Activated effector memory CD4-positive, alpha-beta T cell treated with Interleukin-2 at 50 U/mL for 16 hours (primary cell): ENCODE measurements at places on chromosomes 1 and 21.

DNA sequence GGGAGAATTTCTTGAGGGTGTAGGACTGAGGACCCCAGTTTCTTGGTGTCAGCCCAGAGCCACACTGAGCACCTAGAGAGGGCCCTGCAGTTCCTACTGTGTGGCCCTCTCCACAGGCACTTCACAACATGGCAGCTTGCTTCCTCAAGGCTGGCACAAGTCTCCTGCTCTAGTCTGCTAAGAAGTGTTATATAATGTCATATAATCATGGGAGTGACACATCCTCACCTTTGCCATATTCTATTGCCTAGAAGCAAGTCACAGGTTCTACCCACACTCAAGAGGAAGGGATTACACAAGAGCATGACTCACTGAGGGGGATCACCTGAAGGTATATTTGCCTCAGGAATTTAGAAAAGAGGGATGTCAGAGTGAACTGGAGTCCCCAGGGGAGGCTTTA is 5.5 kb upstream of the SNX27 start:
- no peak for DNase-seq

DNA sequence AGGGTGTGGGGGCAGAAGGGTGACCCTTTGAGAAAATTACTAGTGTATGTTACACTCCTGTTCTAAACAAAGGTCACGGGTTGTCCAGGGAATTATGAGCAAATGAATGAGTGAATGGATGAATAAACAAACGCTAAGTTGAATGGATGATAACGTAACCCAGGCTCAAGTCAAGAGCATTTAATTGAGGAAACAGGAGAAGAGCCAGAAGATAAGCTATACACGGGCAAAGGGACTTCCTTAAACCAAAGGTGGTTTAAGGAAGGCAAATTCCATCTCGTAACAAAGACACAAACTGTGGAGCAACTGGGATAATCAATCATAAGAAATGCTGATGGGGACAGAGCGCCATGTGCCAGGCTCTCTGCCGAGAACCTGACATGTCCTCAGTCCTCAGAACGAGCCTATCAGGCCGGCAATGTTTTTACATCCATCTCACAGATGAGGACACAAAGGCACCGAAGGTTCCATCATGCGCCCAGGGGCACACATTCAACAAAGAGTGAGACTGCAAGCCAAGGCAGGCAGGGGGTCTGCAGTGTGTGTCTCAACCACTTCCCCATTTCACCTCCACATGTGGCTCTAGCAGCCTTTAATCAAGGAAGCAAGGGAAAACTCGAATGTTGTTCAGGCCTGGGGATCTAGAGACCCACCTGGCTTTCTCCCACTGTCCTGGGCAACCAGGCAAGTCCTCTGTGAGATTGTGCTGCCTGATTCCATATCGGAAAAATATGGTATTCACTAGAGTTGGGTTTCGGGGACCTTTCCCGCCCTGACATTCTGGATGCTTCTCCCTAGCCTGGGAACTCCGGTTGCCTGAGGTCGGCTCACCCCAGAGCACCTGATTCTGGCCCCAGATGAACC is 126.8 kb upstream of the EDN2 start:
- DNase-seq = no peak

GRCh38 chr21:37281579-37281978 is 14.4 kb upstream of the VPS26C start:
- no peak for DNase-seq

DNA sequence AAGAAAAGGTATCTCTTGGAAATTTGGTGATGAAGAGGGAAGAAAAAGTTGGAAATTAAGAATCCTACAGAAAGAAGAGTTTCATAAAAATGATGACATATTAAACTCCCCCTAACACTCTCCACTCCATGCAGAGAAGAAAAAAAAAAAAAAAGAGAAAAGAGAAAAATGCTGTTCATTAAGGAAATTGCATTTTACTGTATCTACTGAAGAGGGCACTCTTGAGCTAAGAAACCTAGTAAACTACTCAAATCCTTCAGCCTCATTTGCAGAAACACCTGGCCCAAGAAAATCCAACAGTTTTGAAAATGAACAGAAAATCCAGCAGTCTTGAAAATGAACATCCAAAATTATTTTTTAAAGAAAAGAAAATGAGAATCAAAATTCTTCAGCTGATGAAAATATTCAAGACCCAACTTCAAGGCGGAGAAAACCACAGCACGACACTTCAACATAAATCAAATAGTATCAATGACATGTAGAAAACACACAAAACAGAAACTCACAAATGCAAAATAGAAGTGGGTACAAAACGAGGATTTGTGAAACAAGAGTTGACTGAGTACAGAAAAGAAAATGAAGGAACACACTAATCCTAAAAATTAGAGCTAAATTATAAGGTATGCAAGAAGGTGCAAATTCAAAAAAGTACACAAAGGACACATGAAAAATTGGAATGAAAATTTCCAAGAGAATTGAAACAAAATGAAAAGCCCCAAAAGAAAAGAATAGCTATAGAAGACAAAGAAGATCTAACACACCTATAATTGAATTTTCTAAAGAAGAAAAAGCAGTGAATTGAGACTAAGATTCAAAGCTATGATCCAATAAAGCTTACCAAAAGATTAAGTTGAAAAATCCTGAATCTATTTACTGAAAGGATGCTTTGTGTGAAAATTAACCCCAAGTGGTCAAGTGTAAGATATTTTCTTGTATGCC is 73.2 kb upstream of the DNAJC6 start:
- DNase-seq = no peak

- DNase-seq = no peak
Observed at GRCh38 chr1:62068978-62069377, 125.7 kb upstream of the L1TD1 start.

- no peak for DNase-seq
Observed at GRCh38 chr1:39416609-39417008, 74.8 kb upstream of the BMP8A start.

DNA sequence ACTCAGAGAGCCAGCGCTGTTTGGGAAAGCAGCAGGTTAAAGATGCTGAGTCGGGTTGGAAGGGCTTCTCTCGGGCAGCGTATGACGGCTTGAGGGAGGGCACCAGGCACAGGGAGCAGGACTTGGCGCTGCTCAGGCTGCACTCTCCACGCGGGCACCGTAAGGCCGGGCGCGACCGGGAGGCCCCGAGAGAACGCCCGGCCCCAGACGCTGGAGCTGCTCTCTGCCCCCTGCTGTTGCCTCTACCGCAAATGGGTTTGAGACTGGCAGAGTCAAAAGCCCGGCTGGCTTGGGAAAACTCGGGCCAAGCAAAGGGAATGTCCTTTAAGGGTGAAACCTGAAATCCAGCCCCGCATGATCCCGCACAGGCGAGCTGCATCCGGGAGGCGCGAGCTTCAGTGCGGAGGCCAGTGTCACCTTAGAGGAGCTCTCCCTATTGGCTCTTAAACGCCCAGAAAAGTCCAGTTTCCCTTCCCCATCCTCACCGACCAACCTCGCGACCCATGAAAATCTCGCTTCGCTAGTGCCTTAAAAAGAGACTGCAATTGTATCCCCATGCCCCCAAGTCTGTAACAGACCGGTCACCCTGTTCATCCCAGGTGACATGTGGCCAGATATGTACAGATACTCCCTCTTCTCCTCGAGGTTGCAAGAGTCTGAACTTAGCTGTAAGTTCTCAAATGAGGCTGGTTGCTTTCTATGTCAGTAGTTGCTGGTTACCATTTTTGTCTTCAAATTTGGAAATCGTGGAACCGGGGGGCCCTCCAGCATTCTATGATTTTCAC is 1.1 kb downstream of the PRRX1 start:
- no peak for DNase-seq

GRCh38 chr1:101460739-101461138 is 223.9 kb downstream of the S1PR1 start:
- no peak for DNase-seq

GRCh38 chr1:53380296-53380695 is 52.4 kb upstream of the LRP8 start:
- DNase-seq = no peak

DNA sequence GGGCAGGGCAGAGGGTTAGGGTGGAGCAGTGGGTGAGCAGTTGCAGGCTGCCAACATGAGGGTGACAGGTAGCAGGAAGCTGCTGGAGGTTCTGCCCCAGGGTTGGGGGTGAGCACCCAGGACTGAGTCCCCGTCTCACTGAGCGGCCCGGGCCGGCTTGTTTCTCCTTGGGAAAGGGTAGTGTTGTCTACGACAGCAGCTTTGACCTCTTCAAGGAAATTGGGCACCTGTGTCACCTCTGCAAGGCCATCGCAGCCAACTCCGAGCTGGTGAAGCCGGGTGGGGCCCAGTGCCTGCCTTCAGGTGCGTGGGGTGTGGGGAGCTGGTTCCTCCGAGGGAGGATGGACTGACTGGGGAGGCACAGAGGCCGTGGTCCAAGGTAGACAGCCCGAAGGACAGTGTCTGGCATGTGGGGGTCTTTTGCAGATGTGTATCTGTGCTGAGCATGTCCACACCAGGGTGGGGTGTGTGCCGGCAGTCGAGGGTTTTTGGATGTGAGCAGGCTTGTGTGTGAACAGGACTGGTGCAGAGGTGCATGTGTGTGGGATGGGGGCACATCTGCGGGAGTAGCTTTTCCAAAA is 51.9 kb downstream of the DISP3 start:
- DNase-seq = no peak

DNA sequence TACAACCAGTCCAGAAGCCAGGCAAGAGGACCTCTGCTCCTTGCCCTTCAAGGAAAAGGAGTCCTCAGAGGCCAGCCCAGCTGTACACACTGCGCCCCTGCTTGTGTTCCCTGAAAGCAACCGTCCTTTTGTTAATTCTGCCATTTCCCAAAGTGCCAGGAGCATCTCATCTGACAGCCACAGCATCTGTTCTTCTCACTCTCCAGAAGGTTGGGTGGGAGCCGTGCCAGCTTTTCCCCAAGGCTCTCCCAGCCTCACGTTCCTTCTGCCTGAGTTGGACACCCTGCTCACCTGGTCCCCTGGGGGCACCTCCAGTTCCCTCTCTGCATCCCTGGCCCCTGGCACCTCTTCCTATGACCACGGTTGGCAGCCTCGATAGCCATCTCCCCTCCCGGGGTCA is 10.5 kb upstream of the CNTN2 start:
- no peak for DNase-seq

DNA sequence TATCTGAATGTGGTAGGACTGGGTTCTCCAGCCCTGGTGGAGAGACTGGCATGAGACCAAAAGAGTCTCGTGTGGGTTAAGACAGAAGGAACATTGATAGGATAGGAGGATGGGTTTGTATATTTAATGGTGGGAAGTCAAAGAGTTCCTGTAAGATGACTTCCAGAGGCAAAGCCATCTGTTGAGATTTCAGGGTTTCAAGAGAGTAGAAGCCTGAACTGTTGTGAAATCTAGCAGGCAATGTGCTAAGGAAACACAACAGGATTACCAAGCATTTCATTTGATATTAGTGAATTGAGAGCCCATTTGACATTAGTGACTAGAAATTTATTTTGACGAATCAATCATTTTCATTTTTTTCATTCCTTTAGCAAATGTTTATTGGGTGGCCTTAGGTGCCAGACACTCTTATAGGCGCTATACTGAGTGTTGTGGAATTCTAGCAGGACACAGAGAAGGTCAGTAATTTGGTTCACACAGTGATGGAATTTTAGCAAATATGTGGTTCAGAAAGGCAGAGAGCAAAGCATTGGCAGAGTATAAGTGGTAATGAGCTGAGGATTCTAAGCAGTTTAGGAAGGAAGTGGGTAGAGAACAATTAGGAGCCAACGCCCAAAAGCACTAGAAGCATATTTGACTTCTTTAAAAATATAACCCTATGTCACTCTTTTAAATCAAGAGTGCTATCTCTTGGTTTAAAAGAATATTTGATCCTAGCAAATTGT is 149.3 kb downstream of the AK5 start:
- no peak for DNase-seq

GRCh38 chr1:65688848-65689247 is 103.8 kb upstream of the PDE4B start:
- no peak for DNase-seq

GRCh38 chr21:26943921-26944320 is 23.0 kb downstream of the ADAMTS5 start:
- no peak for DNase-seq

DNA sequence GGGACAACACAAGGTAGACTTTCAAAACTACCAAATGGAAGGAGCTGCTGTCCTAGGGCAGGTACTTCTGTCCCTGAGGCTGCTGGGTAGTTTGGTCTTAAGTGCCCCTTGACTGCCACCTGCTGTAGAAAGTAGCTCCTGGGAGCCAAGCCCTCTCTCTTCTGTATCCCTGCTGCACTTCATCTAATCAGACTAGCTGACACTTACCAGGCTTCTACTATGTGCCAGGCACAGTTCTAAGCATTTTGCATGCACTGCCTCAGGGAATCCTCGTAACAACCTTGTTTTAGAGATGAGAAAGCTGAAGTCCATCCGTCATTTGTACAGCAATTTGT is 15.9 kb upstream of the SRSF4 start:
- DNase-seq = peak; percentile 11

DNA sequence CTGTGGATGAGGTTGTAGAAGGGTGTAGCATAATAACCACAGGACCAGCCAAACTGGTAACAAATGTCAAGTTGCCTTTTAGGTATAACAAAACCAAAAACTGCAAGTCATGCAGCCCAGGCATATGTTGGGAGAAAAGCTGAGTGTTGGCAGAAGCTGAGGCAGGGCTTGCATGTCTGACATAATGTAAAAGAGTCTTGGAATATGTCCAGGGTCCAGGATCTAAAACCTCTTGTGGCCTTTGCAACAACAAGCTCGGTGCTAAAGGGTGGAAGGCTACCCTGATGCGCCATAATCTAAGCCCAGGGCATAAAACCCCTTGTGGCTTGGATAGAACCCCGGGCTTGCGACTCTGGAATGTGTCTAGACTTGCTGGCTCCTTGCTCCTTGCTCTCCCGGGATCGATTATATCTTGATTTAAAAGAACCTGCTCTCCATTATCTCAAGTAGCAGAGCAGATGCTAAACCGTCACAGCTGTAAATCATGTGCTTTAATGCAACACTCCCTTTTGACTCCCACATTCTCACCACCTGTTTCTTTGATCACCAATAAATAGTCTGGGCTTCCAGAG is 26.5 kb upstream of the SLC35A3 start:
- DNase-seq = no peak

GRCh38 chr1:36511804-36512798 is 29.4 kb upstream of the CSF3R start:
- no peak for DNase-seq

GRCh38 chr1:14849038-14849437 is 250.6 kb downstream of the KAZN start:
- DNase-seq = no peak

DNA sequence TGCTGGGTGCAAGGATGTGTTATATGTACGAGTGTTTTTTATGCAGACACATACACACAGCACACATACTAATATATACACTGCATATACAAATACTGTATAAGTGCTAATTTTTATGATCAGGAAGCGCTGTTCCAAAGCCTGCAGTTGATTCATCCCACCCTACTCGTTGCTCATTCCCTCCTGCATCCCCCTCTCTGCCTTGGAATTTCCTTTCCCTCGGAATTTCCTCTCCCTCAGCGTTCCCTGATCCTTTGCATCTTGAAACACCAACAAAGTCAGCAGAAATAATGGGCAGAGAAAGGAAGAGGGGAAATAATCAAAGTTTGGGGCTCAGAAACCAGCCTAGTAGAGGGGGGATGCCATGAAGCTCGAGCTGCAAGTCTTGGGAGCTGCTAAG is 98.9 kb downstream of the CSMD2 start:
- DNase-seq = no peak
